ENCODE measurements at places on chromosomes 7 and 10.

GRCh38 chr10:127848226-127848625, 44.5 kb downstream of the CLRN3 start:
- DNase-seq, result no peak

GRCh38 chr7:36526863-36527548, 137.3 kb downstream of the ANLN start:
- DNase-seq, result no peak

DNA sequence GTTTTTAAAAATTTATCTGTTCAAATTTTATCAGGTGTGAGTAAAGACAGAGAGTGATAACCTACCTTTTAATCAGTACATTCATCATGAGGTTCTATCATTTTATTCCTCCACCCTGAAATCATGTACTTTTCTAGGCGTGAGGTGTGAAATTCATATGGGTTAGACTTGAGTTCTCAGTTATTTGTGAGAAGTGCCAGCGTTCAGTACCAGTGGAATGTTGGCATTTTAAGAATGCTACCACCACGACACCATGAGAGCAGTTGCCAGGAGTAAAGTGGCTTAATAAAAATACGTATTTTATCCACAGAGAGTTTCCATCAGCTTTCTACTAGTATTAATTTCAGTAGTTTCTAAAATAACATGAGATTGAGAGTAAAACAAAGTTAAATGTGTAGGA, 104.1 kb upstream of the FERD3L start:
- DNase-seq, result no peak

GRCh38 chr7:82339958-82340357, 103.6 kb downstream of the CACNA2D1 start:
- DNase-seq, result no peak

DNA sequence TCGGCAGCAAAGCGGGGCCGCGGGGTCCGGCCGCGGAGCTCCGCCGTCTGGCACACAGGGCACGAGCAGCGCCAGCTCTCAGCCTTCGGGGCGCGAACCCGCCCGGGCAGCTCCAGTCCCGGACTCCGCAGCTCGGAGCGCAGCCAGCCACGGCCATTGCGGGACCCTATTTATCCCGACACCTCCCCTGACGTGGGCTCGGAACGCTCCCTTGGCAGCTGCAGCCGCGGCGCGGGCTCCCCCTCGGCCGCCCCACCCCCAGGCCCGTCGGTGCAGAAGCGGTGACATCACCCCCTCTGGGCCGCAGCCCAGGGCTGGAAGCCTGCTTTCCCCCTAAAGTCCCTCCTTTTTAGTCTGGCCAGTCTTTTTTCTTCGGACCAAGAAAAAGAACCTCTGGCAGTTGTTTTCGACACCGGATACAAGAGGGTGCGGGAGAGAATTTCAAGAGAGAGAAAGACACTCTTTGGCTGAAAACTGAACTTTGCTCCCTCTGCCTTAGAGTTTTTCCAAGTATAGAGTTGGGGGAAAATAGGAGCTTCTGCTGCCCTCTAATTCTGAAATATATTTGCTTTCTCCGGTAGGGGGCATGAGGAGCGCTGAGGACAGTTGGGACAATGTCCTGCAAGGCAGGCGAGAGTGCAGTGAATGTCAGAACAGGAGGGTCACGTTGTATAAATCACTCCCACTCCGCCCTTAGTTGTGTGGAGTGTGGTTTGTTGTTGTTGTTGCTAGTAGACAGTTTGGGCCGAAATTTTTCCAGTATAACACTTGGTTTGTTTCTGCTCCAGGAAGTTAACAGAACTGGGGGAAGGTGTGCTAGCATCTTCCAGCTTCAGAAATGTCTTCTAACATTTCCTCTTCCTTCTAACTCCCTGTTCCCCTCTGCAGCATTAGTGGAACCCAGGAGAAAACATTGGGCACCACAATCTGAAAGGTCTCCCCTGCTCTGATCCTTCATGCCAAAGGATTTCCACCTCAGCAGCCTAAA, at the start of gene SFRP4:
Gene SFRP4 (minus strand): TSS at position 145 of the 988 bp plus-strand sequence. CDS start 280 bp downstream, outside the sequence.
- no peak for DNase-seq

- DNase-seq, result no peak
Measured at GRCh38 chr7:157009778-157010587, 480 bp downstream of the MNX1 start.

GRCh38 chr7:22589641-22590201, 89.7 kb upstream of the STEAP1B start:
- DNase-seq, result no peak

DNA sequence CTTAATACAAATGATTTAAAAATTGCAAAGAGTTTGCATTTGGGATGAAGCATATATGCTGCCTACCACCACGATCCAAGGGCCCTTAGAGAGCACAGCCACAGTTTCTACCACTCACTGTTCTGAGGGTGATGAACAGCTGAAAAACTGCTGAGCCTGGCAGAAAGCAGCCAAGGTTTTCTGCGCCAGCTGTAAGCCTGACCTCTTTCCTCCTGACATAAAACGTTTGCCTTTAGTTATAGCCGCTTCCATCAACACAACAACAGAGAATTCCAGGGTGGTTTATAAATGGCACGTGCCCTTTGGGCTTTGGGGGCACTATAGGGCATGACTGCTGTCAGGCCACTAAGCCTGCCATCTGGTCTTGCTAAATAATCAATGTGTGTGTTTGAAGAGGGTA, 222.8 kb downstream of the RELN start:
- DNase-seq, result no peak

DNA sequence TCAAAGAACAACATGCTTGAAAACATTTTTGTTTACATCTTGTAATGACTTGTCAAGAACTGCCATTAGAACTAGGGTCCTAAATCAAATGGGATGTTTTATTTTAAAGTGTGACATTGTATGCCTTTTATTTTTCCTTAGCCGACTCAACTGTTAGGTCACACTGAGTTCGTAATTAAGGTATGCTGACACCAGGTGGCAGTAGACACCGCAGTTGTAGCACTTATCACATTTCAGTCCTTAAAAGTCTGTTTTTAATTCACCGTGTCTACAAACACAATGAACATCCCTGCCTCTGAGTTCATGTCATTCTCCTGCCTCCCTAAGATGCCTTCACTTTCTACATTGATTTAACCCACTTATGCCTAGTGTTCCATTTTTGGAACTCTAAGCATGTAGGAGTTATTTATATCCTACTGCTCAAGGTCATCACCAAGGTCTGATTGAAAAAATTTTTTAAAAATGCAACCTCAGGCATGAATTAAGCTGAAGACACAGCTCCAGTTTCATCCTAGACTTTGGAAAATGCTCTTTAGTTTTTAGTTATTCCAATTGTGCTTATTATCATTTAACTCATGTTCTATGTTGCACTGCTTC, 186.1 kb downstream of the BMPER start:
- no peak for DNase-seq

DNA sequence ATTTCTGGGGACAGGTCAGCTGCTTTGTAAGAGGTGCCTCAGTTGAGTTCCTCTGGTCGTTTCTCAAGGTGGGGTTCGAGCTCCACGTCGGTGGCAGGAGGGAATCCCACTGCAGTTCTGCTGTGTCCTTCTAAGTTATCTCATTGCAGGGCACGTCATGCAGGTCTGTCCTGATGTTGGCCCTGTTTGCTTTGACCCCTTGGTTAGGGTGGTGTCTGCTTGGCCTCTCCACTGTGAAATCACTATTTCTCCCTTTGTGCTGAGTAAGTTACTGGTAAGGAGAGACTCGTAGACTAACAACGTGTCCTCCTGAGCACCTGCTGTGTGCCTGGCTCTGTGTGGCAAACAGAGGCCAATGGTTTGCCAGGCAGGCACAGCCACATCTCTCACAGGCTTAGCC, 372.9 kb upstream of the ZMIZ1 start:
- DNase-seq, result no peak

- DNase-seq, result no peak
Measured at GRCh38 chr10:119133949-119134348, 30.0 kb downstream of the DENND10 start.

- no peak for DNase-seq
Measured at GRCh38 chr10:124743191-124744101, 732 bp downstream of the FAM53B start.

- DNase-seq, result no peak
Measured at GRCh38 chr7:53602817-53603418, 567.5 kb downstream of the POM121L12 start.

- DNase-seq, result no peak
Measured at GRCh38 chr10:71782221-71782916, 9.0 kb upstream of the VSIR start.

DNA sequence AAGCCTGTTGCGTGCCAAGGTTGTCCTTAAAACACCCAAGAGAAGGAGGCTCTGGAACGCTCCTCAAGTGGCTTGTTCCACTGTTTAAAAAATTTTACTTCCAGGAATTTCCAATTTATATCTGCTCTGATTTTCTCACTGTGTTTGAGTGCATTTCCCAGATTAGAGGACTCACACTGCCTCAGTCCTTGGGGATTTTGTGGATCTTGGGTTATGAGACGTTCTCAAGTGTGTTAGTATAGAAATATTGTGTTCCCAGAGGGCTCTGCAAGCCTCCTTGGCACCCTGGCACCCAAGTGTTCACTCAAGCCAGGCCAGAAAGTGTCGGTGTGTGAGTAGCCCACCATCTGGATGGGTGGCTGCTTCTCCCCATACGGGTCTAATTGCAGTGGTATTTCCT, 192.2 kb downstream of the SNX10 start:
- no peak for DNase-seq

- no peak for DNase-seq
Measured at GRCh38 chr10:50636618-50637579, 13.1 kb upstream of the SGMS1 start.

GRCh38 chr7:113086431-113086888, at the start of gene GPR85:
GPR85 (minus strand) TSS chr7:113086827; CDS start chr7:113084721, 2,106 bp downstream.
- no peak for DNase-seq

GRCh38 chr7:104548861-104549260, 220.5 kb downstream of the LHFPL3 start:
- no peak for DNase-seq

DNA sequence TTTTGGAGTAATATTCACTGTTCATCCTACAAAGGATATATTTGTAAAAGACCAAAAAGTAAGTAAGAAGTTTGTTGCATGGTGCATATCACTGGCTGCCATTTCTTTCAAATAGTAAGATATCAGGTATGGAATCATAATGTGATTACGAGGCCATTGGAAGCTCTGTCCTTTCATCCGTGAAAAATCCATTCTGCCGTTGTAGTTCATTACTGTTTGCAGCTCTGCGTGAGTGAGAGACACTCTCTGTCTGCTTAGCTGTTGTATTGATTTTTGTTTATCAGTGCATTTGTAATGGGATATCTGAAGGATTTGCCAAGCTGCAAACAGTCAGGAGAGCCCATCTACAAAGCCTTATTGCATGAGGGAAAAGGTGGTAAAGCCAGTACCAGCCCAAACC, 44.1 kb upstream of the SLC39A12 start:
- DNase-seq, result no peak

GRCh38 chr7:150322833-150323681, at the start of the genes ACTR3C and LRRC61:
ACTR3C (minus strand) TSS chr7:150323545; CDS start chr7:150295296, 28,249 bp downstream.
LRRC61 (plus strand) TSS chr7:150323355; CDS start chr7:150336862, 13,507 bp downstream.
- DNase-seq, result no peak

- no peak for DNase-seq
Measured at GRCh38 chr10:130388746-130389145, 252.6 kb downstream of the GLRX3 start.

DNA sequence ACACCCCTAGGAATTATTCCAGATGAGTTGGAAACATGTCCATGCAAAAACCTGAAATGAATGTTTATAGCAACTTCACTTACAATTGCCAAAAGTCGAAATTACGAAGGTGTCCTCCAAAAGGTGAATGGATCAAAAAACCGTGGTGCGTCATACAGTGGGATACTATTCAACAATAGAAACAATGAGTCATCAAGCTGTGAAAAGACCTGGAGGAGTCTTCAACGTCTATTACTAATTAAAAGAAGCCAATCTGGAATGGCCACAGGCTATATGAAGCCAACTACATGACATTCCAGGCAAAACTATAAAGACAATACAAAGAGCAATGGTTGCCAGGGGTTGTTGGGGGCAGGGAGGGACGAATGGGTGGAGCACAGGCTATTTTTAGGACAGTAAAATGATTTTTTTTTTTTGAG, 12.6 kb upstream of the PPP2R2D start:
- no peak for DNase-seq

GRCh38 chr10:121690152-121690848, 92.1 kb upstream of the FGFR2 start:
- DNase-seq, result no peak

- DNase-seq, result no peak
Measured at GRCh38 chr10:131949041-131949862, 32.5 kb downstream of the BNIP3 start.

DNA sequence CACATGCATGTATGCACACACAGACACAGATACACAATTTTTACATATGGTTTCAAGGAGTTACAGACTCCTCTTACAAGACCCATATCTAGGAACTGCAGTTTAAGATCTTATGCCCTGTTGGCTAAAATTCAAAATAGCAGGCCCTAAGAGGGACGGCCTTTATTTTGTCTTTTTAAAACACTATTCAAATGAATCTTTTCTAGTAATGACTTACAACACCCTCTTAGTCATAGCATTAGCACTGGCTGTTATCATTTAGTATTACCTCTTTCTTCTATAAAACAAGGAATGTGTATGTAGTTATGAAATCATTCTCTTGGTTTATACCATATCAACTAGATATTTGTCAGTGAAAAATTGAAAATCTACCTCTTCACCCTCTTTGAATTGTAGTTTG, 15.3 kb downstream of the PAPSS2 start:
- no peak for DNase-seq

DNA sequence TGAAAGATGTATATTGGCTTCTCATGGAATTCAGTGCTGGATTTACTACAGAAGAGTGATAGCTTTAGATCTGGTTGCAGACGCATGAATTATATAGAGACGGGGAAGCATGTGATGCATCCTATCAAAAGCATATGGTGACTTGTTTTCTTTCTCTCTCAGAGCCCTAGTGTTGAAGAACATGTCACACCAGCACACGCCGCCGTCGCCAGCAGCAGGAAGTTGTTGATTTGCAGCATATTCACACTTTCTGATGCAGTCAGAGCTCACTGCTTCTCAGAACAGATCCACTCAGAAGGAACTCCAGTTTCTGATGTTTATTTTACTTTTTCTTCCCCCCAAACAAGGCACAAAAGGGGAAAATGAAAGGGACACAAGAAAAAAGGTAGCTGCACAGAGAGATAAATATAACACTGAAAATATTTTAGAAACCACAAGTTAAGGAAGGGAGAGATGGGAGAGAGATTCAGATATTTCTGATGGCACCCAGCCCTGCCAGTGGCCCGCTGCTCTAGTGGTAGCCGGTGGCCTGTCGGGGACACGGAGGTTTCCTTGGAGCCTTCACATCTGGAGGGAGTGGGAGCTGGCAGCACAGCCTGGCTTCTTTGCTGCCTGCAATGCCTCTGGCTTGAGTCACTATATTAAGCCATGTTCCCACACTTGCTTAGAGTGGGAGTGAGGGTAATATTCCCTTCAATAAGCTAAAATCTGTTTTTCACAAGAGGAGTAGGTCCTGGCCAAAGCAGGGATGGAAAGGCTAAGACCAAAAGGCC, 123.2 kb downstream of the NRP1 start:
- no peak for DNase-seq

GRCh38 chr10:63094405-63094804, 38.7 kb upstream of the NRBF2 start:
- no peak for DNase-seq

GRCh38 chr7:47502240-47502877, 79.6 kb downstream of the TNS3 start:
- no peak for DNase-seq
